Right cardiac atrium (tissue), 5 donors: ENCODE measurements at places on chromosomes 13 and 19. TPM values are rescaled to one million over a fixed set of nuclear protein-coding genes. Genes with fewer than 3 reads are reported as not detected.

DNA sequence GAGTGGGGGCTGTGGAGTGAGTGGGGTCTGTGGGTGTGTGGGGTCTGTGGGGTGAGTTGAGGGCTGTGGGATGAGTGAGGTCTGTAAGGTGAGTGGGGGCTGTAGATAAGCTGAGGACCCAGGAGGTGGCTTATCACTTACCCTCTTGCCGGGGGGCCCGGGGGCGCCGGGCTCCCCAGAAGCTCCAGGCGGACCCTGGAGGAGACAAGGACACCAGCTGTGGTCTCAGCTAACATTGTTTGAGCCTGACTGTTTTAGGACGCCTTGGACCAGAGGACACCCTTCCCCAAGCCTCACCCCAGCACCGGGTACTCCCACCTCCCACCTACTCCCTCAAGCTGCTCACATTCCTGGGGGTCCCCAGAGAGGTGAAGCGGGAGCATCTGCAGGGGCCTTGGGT is 34.2 kb upstream of the OLFM2 start:
- DNase-seq: peak; percentile 10

BRSK1 gene
- 17.2 TPM for total RNA-seq

PABPC3 gene
- total RNA-seq: 0.09 TPM

AP1M2 gene
- total RNA-seq: not detected

GRCh38 chr13:58119351-58119750 is 487.8 kb downstream of the PCDH17 start:
- DNase-seq: no peak

PSG1 gene
- total RNA-seq: not detected

DNA sequence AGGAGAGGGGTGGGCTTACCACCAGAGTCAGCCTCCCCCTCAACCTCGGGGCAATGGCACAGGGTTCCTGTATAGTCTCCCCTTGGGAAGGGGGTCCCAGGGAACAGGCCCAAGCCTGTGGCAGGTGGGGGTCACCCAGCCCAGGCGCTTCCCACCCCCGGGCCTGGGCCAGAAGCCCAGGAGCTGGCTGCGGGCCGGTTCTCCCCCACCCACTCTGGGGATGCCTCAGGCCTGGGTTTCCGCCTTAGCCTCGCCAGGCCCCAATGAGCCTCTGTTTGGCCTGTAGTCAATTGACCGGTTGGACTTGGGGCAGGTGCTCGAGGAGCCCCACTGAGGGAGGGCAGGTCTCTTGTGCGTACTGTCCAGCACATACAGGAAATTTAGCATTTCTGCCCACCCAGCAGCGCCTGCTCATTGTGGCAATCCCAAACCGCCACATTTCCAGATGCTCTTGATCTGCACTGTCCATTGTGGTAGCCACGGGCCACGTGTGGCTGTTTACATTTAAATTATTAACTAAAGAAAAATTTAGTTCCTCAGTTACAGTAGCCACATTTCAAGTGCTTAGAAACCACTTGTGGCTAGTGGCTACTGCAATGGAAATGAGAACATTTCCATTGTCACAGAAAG is 9.9 kb downstream of the LYL1 start:
- DNase-seq: peak; percentile 76

- DNase-seq: peak; percentile 85
Observed at GRCh38 chr19:54448040-54448773, 792 bp upstream of the LENG8 start.

GRCh38 chr13:19645000-19645399 is 11.5 kb downstream of the MPHOSPH8 start:
- no peak for DNase-seq

ZNF729 gene
- total RNA-seq: not detected

FPR1 gene
- 6.9 TPM for total RNA-seq

- DNase-seq: no peak
Observed at GRCh38 chr13:23777575-23777870, 111.7 kb downstream of the MIPEP start.

GRCh38 chr13:105655046-105655445 is 880.4 kb downstream of the EFNB2 start:
- no peak for DNase-seq

DNA sequence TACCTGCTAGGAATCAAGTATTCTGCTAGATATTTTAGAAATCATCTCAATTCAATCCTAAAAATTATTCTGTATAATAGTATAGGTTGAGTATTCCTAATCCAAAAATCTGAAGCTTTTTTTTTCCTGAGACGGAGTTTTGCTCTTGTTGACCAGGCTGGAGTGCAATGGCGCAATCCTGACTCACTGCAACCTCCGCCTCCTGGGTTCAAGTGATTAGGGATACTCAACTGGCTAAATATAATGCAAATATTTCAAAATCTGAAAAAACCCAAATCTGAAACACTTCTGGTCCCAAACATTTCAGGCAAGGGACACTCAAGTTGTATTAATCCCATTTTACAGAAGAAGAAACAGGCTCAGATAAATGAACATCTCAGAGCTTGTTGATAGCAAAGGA is 17.2 kb upstream of the USPL1 start:
- DNase-seq: no peak

GRCh38 chr13:37364007-37364406 is 234.6 kb downstream of the POSTN start:
- no peak for DNase-seq

CPAMD8 gene
- total RNA-seq: 9.6 TPM

- no peak for DNase-seq
Observed at GRCh38 chr13:32147193-32147592, 115.6 kb downstream of the FRY start.

KLK15 gene
- not detected for total RNA-seq

GRCh38 chr19:7550987-7551761 is 15.7 kb downstream of the PNPLA6 start:
- DNase-seq: peak; percentile 88

SMIM44 gene
- not detected for total RNA-seq

DNA sequence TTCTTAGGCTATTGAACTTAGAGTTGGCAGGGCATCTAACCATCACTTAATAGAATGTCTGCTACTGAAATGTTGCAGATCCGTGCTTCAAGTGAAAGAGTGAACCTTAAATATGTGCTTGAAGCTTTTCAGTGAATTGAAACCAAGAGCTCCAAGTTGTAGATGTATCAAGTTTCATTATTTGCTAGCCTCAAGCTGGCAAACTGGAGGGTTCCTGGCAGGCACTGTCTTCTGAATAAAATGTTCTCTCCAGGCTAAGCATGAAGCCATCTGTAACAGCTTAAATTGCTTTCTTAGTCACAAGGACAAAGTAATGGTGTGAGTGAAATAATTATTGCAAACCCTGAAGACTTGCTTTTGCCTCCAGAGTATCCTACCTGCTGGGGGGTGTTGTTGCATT is 415.0 kb upstream of the SPRY2 start:
- DNase-seq: no peak

DPF1 gene
- total RNA-seq: 0.36 TPM

DNA sequence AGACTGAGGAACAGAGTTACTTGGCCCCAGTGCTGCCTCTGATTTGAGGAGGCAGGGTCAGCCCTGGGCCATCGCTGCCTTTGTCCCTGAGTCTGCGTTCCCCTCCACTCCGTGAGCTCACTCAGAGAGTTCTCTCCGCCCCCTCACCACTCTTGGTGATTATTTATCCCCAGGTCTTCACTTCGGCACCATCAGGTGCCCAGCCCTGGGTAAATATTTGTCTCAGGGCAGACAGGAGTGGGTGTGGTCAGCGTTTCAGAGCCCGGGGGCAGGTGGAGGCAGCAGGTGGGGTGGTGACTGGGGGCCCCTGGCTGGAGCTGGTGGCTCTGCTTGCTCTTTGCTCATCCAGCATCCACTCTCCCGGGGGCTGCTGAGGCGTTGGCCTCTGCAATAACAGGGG is 20.6 kb downstream of the PPP1R37 start:
- DNase-seq: peak; percentile 55

DNA sequence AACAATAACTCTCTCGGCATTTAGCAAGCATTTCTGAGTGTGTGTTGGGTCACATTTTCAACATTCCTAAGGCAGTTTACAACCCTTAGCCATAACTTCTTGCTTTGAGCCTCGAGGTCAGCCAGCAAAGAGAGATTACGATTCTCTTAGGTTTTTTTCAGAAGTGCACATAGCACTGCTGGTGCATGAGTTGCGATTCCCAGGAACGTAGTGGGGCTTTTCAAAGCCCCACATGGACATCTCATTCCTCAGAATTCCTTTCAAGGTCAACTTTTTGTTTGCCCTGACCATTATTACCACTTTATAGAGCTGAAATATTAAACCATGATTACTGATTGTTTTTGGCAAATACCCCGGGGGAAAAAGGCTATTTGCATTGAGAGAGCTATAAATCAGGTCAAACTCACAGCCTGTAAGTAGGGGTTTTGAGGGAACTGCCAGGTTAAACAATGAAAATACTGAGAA is 705.3 kb downstream of the GPC5 start:
- DNase-seq: no peak

DNA sequence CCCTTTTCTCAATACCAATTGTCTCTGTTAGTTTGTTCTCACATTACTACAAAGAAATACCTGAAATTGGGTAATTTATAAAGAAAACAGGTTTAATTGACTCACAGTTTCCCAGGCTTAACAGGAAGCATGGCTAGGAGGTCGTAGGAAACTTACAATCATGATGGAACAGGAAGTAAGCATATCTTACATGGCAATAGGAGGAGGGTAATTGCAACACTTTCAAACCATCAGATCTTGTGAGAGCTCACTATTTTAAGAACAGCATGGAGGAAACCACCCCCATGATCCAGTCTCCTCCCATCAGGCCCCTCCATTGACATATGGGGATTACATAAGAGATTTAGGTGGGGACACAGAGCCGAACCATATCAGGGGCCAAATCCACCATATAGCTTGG is 1210.1 kb upstream of the SPRY2 start:
- DNase-seq: no peak

DMKN gene
- total RNA-seq: 23.4 TPM

EBI3 gene
- 2.0 TPM for total RNA-seq

DNA sequence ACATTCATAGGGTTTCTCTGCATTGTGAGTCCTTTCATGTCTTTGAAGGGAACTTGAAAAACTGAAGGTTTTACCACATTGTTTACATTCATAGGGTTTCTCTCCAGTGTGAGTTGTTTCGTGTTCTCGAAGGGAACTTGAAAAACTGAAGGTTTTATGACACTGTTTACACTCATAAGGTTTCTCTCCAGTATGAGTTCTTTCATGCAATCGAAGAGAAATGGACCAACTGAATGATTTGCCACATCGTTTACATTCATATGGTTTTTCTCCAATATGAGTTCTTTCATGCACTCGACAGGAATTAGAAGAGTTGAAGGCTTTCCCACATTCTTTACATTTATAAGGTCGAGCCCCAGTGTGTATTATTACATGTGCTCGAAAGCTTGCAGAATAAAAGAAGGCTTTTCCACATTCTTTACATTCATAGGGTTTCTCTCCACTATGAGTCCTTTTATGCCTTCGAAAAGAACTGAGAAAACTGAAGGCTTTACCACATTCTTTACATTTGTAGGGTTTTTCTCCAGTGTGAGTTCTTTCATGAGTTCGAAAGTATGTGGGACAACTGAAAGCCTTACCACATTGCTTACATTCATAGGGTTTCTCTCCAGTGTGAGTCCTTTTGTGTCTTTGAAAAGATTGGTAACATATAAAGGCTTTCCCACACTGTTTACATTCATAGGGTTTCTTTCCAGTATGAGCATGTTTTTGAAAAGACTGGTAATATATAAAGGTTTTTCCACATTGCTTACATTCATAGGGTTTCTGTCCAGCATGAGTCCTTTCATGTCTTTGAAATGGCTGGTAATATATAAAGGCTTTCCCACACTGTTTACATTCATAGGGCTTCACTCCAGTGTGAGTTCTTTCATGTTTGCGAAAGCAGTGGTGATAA is 20.7 kb downstream of the ZNF14 start:
- no peak for DNase-seq

GRCh38 chr19:38971672-38972071 is 3.9 kb downstream of the FBXO17 start:
- no peak for DNase-seq

TMC4 gene
- total RNA-seq: 1.0 TPM

GRCh38 chr13:75417656-75418055 is 64.3 kb downstream of the TBC1D4 start:
- DNase-seq: no peak

GRCh38 chr13:31172535-31172934 is 10.8 kb upstream of the HSPH1 start:
- DNase-seq: no peak

DNA sequence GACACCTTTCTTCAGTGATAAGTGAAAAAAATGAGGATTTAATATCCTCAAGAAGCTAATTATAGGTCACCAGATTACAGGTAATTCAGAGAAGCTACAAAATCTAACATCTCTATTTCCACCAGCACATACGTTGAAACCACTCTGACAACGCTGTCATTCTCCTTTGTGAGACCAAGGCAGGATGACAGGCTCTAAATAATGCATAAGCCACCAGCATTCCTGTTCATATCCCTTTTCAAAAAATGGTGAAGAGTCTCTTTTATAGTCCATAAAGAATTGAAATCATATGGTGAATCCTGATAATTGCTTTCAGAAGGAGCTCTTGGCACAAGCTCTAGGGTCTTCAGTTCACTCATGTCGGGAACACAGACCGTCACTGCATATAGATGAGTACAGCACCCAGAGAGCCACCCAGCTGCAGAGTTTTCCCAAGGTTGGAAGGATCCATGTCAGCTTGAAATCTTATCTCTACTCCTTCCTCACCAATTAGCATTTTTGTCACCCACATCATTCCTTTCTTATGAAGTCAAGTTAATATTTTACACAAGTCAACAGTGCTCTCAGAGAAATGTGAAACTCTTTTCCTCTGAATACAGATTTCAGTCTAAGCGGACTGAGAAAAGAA is 431.4 kb downstream of the TBC1D4 start:
- DNase-seq: no peak

DNA sequence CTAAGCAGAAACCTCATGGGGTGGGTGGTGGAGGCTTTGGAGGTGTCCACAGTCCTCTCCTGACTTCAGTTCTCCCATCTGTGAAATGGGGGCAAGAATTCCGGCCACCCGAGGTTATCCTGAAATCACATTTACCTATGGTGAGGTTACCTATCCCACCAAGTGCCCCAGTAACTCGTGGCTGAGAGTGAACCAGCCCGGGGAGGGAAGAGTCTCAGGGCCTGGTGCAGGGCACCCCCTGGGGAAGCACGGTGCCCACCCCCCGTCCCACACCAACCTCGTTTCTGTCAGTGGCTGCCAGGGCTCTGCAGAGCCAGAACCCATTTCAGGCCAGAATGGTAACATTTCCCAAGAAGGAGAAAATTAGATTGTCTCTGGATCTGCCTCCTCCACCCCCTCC is 83.7 kb upstream of the VSTM2B start:
- no peak for DNase-seq

DNA sequence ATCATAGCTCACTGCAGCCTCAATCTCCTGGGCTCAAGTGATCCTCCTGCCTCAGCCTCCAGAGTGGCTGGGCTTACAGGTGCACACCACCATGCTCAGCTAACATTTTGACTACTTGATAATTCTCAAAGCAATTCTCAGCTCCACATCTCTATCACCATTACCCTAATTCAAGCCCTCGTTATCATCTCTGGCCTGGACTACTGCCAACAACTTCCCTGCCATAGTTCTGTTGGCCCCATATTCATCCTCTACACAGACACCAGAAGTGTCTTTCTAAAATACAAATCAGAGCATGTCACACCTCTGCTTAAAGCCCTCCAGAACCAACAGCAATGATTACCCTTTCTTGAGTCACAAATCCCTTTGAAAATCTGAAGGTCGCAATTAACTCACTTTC is 7.9 kb downstream of the FLT3 start:
- DNase-seq: no peak

CLEC4M gene
- total RNA-seq: not detected

COX6B2 gene
- not detected for total RNA-seq
